ENCODE measurements at places on chromosomes 12 and 14. TPM values are rescaled to one million over a fixed set of nuclear protein-coding genes. Genes with fewer than 3 reads are reported as not detected.

DNA sequence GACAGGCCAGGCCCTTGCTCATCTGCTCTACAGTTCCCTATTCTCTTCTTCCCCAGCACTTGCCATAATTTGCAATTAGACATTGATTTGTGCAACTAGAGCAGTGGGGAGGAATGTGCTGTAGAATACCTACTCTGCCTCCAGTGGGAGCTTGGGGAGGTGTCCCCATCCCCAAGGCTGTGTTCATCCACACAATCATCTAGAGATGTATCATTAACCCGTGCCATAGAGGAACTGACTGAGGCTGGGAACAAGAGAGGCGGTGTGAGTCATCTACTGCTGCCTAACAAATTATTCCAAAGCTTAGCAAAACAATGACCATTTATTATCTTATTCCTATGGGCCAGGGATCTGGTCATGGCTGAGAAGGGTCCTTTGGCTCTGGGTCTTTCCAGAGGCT lies 5.1 kb upstream of the OTUB2 start:
- H3K36me3 ChIP-seq, result no peaks in the 10 kb centered on the region
- no peaks in the 10 kb centered on the region for H3K27me3 ChIP-seq
- no peak overlapping the region for H3K4me3 ChIP-seq

DNA sequence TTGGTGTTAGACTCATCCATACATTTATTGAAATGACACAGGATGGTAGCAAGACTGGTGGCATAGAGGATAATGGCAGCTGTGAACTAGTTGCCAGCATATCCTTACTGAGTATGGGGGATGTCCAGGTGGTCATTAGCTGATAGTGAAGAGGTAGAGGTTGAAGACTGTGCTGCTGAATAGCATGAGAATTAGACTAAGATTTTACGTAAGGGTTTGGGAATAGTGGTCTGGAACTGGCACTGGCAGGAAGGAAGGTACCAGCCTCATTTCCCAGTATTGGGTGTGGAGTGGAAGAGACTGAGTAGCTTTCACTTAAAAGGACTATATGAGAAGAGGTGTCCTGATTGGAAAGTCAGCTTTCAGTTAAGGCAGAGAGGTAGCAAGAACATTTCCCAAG lies 6.5 kb downstream of the ERC1 start:
- H3K4me1 ChIP-seq, result peaks cover 9% of the 10 kb centered on the region
- no peak overlapping the region for H3K27ac ChIP-seq
- H3K27me3 ChIP-seq, result no peaks in the 10 kb centered on the region
- no peak overlapping the region for H3K4me3 ChIP-seq

DNA sequence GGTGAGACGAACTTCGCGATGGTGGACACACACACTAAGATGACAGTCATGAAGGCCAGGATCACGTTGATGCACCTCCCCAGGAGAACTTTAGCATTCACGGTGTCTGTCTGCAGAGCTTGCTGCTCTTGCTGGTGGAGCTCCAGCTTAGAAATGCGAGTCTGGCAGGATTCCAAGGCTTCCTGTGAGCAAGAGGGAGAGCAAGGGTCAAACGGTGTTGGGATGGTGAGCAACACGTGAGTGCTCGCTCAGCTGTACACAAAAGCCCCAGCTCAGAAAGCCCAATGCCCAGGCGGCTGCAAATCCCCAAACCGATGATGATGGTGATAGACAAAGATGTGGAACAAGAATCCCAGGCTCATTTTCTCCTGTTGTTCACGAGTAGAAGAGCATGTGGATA lies 78.8 kb downstream of the TMCC3 start:
- no peaks in the 10 kb centered on the region for H3K36me3 ChIP-seq
- no peak overlapping the region for H3K27ac ChIP-seq
- DNase-seq, result no peak
- H3K4me3 ChIP-seq, result no peak overlapping the region
- no peaks in the 10 kb centered on the region for H3K27me3 ChIP-seq
- no peaks in the 10 kb centered on the region for H3K4me1 ChIP-seq

HHIPL1 gene
- not detected for total RNA-seq

DNA sequence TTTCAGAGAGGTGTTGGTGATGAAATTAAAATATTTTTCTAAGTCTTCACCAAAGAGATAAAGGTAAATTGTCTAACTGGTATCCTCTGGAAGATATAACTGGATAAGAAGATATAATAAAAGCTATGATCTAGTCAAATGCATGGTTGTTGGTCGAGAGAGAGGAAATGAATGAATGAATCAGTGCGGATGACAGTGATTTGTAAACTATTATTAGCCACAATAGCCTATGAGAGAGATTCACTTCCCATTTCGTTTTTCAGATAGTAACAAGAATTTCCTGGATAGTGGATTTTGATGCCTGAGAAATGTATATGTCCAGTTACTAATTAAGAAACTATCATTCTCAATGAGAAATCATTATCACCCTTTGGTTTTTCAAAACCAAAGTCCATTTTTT lies 63.1 kb downstream of the HEATR5A start:
- H3K4me1 ChIP-seq, result peaks cover 4% of the 10 kb centered on the region
- H3K27ac ChIP-seq, result no peak overlapping the region
- H3K36me3 ChIP-seq, result 0 out of 2 replicates have a peak, but pooled peaks cover 2% of the 10 kb centered on the region
- H3K27me3 ChIP-seq, result no peaks in the 10 kb centered on the region
- DNase-seq, result no peak

DNA sequence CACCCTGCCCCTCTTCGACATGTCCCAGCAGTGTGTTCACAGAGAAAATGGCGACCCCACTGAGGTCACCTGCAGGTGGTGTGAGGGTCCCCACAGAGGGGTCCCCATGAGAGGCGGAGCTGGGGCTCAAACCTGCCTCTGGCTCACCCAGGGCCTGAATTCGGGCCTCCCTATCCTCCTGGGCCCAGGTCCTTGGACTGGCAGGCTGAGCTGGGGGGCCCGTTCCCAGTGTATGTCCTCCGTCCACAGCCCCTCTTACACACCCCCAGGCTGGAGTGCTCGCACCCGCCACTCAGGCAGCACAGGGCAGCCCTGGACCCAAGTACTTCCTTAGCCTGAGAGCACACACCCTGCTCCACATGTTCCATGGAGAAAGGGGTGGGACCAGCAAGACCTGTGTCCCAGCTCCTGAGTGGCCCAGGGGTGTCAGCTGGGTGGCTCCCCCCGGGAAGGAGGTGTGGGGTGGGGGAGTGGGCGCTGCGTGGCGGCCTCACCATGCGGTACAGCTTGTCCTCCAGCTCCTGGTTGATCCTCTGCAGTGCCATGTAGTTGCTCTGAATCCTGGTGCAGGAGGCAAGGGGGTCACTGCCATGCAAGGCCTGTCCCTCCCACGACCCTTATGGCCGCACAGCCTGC lies 42.6 kb downstream of the BEGAIN start:
- no peak overlapping the region for H3K27ac ChIP-seq
- H3K4me3 ChIP-seq, result no peak overlapping the region
- no peak for DNase-seq
- H3K36me3 ChIP-seq, result no peaks in the 10 kb centered on the region

POTEG gene
- total RNA-seq, result not detected

GON7 gene
- 26.9 TPM for total RNA-seq

DNA sequence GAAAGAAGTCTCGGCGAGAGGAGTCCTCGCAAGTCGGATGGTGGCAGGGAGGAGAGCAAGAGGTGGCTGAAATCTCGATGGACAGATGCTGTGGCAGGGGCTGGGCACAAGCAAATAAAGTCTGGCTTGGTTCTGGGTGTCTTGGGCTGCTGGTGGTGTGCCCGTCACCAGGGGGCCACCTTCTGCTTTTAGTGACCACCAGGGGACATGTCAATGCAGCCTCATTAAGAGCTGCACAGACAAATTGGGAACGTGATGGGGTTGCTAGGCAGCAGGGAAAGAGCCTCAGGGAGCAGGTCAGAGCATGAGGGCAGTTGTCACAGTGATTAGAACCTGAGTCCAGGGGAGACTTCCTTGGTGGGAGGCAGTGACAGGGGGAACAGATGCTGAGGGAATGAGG lies 44.0 kb downstream of the LRRC74A start:
- peaks cover 19% of the 10 kb centered on the region for H3K4me1 ChIP-seq
- DNase-seq, result no peak
- no peaks in the 10 kb centered on the region for H3K36me3 ChIP-seq
- H3K4me3 ChIP-seq, result no peak overlapping the region

DNA sequence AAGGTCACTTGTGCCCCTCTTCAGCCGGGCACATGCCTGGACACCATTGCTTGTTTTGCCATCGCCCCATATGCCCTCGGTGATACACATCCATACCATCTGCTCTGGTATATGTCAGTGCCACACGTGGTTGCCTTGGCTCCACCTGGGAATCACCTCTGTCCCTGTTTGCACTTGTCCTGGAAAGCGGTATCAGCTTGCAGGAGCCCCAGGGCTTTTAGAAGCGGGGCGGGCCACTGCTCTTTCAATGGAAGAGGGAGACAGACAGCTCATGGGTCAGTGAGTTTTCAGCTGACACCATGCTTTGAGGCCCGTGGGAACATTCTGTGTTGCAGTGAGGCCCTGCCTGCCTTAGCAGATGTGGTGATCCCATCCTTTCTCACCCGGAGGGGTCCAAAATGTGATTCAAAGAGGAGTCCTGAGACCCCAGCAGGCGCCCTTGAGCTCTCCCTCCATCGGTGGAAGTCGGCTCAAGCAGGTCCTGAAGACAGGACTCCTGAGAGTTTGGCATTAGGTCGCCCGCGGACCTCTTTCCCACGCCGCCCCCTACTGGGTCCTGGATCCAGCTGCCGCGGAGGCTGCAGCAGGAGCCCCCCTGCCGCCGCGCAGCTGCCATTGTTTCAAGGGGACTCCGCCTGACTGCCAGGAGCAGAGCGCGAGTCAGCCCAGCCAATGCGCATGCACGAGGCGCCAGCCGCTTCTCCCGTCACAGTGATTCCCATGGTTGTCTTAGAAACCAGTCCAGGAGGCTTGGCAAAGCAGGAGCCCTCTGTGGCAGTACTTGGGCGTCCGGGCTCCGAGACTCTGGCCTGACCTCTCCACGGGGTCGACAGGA lies 773.2 kb upstream of the ALG10B start:
- no peak overlapping the region for H3K4me3 ChIP-seq
- no peaks in the 10 kb centered on the region for H3K4me1 ChIP-seq
- H3K36me3 ChIP-seq, result no peaks in the 10 kb centered on the region
- H3K27me3 ChIP-seq, result no peaks in the 10 kb centered on the region
- no peak overlapping the region for H3K27ac ChIP-seq
- DNase-seq, result no peak

- no peaks in the 10 kb centered on the region for H3K27me3 ChIP-seq
- no peaks in the 10 kb centered on the region for H3K36me3 ChIP-seq
- peaks cover 22% of the 10 kb centered on the region for H3K4me1 ChIP-seq
- H3K27ac ChIP-seq, result no peak overlapping the region
Observed at GRCh38 chr12:24760162-24760561, 188.7 kb downstream of the BCAT1 start.

SCNN1A gene
- total RNA-seq, result not detected

DNA sequence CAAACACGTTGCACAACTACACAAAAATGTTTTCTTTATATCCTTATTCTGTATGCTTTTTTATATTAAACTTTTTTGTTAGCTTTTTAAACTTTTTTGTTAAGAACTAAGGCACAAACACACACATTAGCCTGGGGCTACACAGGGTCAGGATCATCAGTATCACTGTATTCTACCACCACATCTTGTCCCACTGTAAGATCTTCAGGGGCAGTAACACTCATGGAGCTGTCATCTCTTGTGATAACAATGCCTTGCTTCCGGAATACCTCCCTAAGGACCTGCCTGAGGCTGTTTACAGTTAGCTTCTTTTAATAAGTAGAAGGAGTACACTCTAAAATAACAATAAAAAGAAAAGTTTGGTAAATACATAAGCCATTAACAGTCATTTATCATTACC lies 42.2 kb downstream of the PLEKHA5 start:
- no peaks in the 10 kb centered on the region for H3K27me3 ChIP-seq
- DNase-seq, result no peak
- H3K4me3 ChIP-seq, result no peak overlapping the region
- no peak overlapping the region for H3K27ac ChIP-seq

PRH2 gene
- not detected for total RNA-seq

- no peaks in the 10 kb centered on the region for H3K27me3 ChIP-seq
- no peaks in the 10 kb centered on the region for H3K36me3 ChIP-seq
- H3K4me1 ChIP-seq, result no peaks in the 10 kb centered on the region
- no peak for DNase-seq
- H3K27ac ChIP-seq, result no peak overlapping the region
- no peak overlapping the region for H3K4me3 ChIP-seq
Observed at GRCh38 chr12:38391007-38391406, 74.4 kb downstream of the ALG10B start.
